ENCODE measurements at places on chromosomes 2 and 18.

- DNase-seq = no peak
These were observed 27.7 kb upstream of the CYP27A1 start for GRCh38 chr2:218754201-218754600.

DNA sequence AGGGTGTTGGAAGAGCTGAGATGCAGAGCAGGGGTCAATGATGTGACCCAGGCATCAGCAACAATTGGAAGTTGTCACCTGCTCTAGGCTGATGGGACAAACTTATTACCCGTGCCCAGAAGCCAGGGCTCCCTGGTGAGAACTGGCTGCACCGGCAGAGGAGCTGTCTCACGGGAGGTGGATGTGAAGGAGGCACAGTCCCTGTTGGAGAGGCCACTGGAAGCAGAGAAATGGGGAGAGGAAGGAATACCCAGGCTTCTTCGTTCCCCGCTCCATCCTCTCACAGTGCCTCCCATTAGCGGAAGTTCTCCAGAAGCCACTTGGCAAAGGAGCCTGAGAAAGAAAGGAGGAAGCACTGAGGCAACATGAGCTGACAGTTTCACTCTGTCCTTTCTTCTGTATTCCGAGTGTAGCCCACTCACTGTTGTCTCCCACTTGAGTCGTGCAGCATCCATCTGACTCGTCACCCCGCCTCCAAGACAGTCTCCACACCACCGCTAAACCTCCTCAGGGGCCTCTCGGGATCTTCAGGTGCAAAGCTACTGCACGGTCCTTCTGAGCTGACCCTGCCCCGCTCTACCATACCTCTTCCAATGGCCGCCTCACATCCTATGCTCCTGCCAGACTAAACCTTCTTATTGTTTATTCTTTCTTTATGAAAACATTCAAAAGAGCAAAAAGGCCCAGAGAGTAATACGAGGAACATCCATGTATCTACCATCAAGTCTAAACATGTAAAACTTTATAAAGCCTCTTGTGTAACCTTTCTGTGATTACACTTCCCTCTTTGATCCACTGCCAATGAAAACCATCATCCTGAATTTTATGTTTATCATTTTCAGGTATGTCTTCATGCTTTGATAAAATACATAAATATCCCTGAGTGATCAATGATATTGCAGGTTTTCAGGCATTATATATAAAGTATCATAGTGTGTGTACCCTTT is 19.1 kb upstream of the AFTPH start:
- DNase-seq = no peak

DNA sequence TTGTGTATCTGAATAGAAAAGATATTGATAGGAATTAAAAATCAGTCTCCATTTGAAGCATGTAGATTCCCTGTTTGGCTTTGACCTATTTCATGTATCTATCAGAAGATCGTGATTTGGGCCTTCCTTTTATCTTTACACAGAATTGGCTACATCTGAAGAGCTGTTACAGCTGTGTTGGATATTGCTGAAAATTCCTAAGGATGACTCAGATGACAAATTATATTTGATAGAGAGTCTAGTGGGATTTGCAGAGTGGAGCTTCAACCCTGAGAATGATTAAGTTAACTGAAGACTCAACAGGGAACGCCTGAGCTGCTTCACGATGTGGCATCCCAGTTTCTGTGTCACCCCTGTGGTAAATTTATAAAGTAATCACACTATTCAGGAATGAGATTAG is 4.9 kb upstream of the COL3A1 start:
- DNase-seq = no peak

GRCh38 chr18:5309888-5310470 is 14.5 kb upstream of the ZBTB14 start:
- DNase-seq = no peak

- DNase-seq = no peak
These were observed 679.7 kb downstream of the METTL4 start for GRCh38 chr18:1891641-1892040.

DNA sequence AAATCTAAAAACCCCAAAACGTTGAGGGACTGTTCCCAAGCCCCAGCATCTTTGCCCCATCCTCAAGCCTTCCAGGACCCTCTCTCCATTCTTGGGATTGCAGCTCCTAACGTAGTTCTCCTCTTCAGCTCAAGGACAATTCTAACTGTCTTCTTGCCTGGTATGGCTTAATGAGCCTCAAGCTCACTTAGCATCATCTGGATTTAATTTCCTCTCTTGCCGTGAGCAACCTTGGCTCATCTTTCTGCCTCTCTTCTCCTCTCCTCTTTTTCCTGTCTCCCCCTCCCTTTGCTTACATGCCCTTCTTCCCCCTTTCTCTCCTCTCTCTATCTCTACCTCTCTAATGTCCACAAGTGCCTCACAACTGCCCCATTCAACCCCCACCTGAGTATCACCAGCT is 44.2 kb downstream of the TACR1 start:
- no peak for DNase-seq

GRCh38 chr2:8526403-8526696 is 155.5 kb upstream of the ID2 start:
- no peak for DNase-seq

DNA sequence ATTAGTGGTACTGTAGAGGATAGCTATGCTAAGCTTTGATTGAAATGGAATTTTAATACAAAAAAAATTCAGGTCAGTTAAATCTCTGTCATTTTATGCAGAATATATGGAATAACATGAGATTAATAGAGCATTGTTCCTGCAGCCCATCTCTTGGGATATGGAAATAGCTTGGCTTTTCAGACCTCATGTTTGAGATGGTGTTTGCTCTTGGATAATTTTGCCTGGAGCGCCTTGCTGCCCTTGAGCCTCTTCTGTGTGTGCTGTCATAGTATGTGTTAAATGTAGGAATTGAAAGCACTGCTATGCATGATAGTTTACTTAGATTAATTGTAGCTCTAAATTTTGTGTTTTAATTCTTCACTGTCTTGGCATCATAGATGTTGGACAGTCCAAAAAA is 27.7 kb downstream of the GALNT1 start:
- no peak for DNase-seq

All from liver (tissue), 10 donors.